NCI-H1092 (cell line): ENCODE measurements at places on chromosomes 12 and 14.
A peak's percentile ranks its signal among the peaks of the same experiment; 100 is the strongest.

GRCh38 chr12:31506515-31507306, 84.2 kb downstream of the DENND5B start:
- no peak for DNase-seq

GRCh38 chr14:38544776-38545175, 288.9 kb upstream of the CLEC14A start:
- no peak for DNase-seq

GRCh38 chr14:83355609-83356008, 1822.0 kb upstream of the SEL1L start:
- DNase-seq: no peak

DNA sequence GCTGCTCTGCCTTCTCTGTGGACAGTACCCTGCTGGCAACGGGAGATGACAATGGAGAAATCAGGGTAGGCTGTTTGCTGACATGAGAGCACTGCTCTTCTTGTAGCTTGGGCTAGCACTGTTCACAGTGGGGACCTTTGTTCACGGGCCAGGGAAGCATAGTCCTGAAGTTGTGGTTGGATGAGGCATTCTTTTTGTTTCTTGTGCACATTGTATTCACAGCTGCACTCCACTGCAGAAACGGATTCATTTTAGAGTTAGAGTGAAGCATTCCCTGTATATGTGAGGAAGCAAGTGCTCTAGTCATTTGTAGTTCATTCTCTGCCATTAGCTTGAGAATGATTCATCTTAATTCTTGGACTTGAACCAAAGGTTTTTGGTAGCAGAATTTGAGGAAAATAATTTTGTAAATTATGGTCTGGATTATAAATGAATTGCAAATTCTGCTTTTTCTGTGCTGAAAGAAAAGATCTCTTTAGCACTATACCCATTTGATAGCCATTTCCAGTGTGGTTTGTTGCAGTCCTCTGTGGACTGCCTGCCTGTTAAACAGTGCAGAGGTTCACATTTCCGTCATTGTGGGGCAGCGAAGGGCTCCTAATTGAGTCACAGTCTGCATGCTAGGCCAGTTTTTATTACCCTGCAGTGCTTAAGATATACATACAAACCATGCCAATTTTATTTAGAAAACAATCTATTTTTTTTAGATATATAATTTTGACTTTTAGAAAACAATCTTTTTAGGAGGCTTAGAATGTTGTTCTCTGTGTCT, 80.6 kb downstream of the APAF1 start:
- peak; percentile 35 for DNase-seq
